ENCODE measurements at places on chromosomes 1 and 21.

- DNase-seq = no peak
These were observed 29.2 kb upstream of the NEXN start for GRCh38 chr1:77859248-77859647.

GRCh38 chr1:29362764-29363163, 126.4 kb downstream of the PTPRU start:
- no peak for DNase-seq

GRCh38 chr21:24110846-24111245, 1496.4 kb downstream of the MRPL39 start:
- DNase-seq = no peak

GRCh38 chr1:11307852-11308251, 34.9 kb downstream of the UBIAD1 start:
- DNase-seq = no peak

- DNase-seq = peak; percentile 13
These were observed 9.0 kb downstream of the FAM20B start for GRCh38 chr1:179034720-179035119.

- no peak for DNase-seq
These were observed 62.0 kb upstream of the MACF1 start for GRCh38 chr1:39142401-39143060.

DNA sequence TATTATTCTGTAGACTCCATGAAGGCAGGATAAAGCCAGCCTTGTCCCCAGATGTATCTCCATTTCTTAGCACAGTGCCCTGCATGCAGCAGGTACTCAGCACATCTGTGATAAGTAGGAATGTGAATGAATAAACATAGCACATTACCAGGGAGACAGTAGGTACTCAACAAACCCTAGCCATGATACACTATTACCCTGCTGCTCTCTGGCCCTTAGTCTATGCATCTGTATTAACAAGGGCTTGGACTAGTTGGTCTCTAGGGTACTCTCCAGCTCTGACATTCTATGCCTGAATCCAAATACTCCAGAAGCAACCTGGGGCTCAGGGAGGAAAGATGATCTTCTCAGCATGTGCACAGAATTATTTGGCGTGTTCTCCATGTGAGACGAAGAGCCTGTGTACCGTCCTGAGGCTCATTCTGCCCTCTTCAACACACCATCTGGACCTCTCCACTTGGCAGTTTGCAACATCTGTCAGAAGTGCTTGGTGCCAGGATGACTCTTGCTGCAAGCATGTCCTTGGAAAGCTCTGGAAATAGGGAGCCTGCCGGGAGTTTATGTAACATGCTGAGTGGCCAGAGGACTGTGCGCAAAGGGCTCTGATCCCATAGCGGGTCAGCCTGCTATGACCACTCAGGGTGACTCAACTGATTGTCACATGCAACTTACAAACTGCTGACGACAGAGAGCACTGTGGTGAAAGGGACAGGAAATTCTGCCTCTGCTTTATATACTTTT, 228.2 kb upstream of the USP24 start:
- DNase-seq = no peak

DNA sequence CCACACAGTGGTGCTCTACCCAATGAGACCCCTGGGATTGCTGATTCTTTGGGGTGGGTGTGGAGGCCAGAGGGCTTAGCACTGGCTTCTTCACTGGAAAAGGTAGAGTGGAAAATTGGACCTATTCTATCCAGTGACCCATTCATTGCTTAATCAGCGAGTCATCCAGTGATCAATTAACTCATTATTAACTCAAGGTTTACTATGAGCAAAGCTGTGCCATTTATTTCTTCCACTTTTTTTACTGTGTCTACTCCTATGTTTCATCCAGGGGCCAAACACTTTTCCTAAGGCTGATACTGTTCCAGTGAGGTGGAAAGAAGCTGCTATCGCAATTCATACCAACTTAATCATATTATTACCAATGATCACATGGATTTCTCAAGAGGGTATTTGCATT, 363.9 kb downstream of the RPS6KC1 start:
- DNase-seq = no peak

DNA sequence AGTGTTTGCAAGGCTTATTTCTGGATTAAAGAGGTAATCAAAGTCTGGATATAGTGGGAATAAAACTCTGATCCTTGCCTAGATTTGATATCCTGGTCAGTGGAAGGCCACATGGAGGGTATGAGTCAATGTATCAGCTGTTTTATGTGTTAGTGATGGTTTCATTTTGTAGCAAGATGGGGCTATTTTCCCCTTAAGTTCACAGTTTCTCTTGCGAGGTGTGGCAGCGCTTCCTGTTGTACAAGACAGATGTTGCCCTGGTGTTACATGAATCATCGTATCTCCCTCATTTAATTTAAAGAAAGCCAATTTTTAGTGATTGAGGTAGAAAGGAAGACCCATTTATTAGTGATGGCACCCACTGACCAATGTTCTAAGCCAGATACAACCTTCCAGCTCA, 220.2 kb downstream of the DUSP10 start:
- DNase-seq = peak; percentile 20

DNA sequence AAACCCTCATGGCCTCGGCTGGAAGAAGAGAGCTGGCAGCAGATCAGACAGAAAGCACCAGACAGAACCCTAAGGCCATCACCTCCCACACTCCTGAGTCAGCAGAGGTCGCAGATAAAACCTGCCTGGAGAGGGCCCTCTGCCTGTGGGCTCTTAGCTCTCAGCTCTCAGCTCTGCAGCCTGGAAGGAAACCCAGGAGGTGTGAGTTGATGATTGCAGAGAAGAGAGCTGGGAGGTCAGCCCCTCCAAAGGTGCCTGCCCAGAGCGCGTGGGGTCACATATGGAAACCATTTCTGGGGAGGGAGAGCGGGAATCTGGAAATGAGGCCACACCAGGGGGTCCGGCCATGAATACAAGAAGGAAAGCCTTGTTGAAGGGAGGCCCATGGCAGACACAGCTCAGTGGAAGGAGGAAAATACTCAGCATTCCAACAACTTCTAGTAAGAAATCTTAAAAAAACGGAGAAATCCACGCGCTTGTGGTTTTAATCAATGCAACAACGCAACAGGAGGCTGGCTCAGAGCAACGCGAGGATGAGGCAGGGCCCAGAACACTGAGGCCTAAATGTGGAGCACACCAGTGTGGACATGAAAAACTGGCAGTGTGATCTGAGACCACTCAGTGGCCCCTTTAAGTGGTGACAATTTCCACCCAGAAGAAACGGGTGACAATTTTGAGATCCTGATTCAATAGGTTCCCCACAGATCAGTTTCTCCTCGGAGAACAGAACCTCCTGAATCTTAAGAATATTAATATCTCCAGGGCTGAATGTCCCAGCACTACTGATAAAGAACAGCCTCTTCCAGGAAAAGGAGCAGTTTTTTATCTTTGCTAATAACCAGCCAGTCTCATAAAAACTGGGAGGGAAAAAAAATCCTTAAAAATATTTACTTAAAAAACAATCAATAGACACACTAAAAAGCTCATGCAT, 45.7 kb downstream of the PSMG1 start:
- DNase-seq = no peak

- DNase-seq = no peak
These were observed 31.8 kb downstream of the LRRC52 start for GRCh38 chr1:165575468-165576099.

DNA sequence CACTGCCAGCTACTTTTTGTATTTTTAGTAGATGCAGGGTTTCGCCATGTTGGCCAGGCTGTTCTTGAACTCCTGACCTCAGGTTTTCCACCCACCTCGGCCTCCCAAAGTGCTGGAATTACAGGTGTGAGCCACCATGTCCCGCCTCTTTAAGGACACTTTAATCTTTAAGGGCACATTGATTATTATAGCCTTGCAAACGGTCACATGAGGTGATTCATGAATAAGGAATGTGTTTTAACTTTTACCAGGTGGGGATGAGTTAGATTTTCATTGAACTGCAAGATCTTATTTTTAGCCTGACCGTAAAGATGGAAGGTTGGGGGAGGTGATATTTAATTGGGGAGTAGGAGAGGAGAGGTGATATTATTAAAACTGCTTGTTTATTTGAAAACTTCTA, 61.9 kb downstream of the TBCE start:
- DNase-seq = no peak

- no peak for DNase-seq
These were observed 3.0 kb upstream of the PGM1 start for GRCh38 chr1:63590166-63590560.

- no peak for DNase-seq
These were observed 20.1 kb downstream of the NPHP4 start for GRCh38 chr1:5972198-5972520.

DNA sequence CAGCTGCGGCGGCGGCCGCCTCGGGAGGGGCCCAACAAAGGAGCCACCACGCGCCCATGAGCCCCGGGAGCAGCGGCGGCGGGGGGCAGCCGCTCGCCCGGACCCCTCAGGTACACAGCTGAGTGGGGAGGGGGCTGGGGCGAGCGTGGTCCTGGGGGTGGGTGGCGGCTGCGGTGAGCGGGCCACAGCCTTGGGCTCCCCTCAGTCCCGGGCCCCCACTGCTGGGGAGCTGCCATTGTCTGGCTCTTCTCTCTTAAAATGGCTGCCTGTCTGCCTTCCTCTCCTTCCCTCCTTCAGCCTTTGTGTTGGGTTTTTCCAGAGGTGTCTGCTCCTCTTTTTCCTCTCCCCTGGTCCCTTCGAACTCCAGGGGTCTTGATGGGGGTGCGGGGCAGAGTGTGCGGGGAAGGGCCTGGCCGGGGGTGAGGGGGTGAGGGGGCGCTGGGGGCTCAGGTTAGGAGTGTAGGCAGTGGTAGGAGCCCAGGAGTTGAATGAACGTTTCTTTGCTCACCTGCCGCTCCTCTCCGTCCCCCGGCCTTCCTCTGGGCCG, 1.7 kb downstream of the ARID1A start:
- no peak for DNase-seq

DNA sequence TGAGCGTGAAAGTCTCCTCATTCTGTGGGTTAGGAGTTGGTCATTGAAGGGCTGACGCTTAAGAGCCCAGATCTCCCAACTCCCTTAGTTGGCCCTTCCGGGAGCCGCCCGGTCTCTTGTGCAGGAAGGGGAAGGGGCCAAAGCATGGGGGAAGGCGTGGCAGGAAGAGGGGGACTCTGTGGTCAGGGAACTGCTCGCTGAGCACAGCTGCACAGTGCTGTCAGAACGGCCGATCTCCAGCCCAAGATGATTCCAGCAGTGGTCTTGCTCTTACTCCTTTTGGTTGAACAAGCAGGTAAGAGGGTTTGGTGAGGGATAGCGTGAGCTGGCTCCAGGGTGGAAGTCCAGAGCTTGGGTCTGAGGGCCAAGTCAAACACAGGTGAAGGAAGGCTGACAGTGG, at the start of gene FCER1G:
TSS of gene FCER1G (plus strand) at position 220 of the 400 bp plus-strand sequence. CDS start at position 247, 27 bp downstream.
- no peak for DNase-seq

DNA sequence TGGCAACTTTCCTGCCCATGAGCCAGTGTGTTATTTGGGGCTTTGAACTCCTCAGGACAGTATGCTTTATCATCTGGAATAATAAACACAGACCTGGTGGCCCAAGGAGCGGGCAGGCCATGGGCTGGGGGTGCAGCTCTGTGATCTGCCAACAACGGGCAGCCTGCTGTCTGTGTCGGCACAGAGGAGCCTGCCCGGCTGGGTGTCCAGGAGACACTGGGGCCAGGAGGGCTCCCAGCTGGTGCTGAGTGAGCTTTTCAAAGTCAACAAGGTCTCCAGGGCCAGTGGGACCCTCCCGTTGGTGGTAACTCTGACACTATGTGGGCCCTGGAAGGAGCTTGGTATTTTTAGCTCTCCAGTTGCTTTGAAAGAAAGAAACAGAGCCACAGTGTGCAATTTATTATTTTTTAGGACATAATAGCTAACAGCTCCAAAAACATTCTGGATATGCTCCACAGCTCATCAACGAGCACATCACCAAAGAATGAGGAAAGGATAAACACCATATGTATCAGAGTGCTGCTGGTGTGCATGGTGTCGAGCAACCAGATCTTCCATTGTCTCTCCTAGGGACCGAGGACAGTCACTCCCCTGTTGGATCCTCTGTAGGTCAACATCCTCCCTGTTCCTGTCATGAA, 488.7 kb upstream of the USP24 start:
- DNase-seq = no peak

GRCh38 chr1:69163779-69164178, 403.9 kb upstream of the LRRC7 start:
- no peak for DNase-seq

DNA sequence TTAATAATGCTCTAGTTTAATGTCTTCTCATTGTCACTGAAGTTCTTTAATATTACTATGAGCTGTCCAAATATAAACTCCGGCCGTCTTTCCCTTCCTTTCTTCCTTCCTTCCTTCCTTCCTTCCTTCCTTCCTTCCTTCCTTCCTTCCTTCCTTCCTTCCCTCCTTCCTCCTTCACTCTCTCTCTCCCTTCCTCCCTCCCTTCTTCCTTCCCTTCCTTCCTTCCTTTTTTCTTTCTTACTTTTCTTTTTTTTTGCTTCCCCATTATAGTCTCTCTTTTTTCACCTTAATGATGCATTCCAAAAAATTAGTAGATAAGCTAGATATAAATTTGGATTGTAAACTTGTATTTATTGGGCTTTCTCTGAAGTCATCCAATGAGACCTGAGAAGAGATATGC, 431.0 kb upstream of the ADGRL4 start:
- no peak for DNase-seq

DNA sequence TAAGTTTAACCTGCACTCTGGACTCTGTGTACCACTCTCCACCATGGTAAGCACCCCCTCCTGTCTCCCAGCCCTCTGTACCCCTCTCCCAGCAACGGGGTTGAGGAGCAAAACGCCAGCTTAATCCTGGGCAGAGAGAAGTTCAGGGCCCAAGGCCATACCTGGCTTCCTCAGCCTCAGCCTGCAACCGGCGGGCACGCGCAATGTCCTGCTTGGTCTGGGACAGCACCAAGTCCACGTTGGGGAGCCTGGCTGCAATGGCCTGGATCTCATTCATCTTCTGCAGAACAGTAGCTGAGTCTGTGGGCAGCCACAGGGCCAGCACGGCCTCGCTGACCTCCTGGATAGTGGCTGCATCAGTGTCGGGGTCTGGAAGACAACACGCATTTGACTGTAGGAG, 33.9 kb downstream of the LAMB3 start:
- no peak for DNase-seq

DNA sequence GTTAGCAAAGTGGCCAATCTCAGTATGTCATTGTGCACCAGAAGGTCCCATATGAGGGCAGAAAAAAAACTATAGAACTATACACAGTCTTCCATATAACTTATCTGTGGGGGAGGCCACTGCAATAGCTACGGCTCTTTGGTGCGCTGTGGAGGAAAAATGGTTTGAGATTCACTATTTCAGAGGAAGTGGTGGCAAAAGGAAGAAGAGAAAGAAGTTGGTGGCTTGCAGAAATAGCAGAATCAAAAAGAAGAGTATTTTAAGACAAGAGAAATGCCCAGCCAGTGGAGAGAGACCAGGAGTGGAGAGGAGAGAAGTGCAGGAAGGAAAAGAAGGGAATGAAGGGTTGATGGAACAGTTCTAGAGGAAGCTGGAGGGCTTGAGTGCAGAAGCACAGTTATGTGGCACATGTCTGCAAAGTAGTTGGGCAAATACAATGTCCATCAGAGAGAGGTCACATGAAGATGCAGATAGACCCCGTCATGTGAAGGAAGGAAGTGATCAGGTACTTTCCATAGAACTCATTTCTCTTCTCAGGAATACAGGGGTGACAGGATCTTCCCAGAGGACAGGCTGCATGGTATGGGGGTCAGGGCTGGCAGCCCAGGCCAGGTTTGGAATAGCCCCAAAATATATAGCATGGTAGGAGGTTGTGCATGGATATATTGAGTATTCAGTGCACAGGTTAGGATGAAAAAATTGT, 64.6 kb downstream of the RUNX1 start:
- no peak for DNase-seq

GRCh38 chr1:160114085-160114484, 1.5 kb upstream of the ATP1A2 start:
- no peak for DNase-seq

GRCh38 chr21:22319435-22319834, 1321.2 kb downstream of the NCAM2 start:
- DNase-seq = no peak

GRCh38 chr1:188261849-188262248, 1433.1 kb downstream of the PLA2G4A start:
- DNase-seq = no peak

All from CD4-positive, alpha-beta T cell treated with Interleukin-2 at 100 ng/mL for 4 hours (primary cell).